IMR-90 (cell line): ENCODE measurements at places on chromosomes 2 and 18. TPM values are rescaled to one million over a fixed set of nuclear protein-coding genes. Genes with fewer than 3 reads are reported as not detected.

The SCYGR7 gene
- polyA plus RNA-seq: not detected in 2 replicates

The CUL3 gene
- 26.8 and 33.7 TPM in 2 replicates for polyA plus RNA-seq

The C2orf49 gene
- 8.5 and 8.6 TPM in 2 replicates for polyA plus RNA-seq

The CCDC74B gene
- polyA plus RNA-seq: 8.4 and 9.6 TPM in 2 replicates

The CSRNP3 gene
- polyA plus RNA-seq: 0.21 and 0.32 TPM in 2 replicates

The RSAD2 gene
- polyA plus RNA-seq: not detected in 2 replicates

The DLGAP1 gene
- 0.04 and 0.09 TPM in 2 replicates for polyA plus RNA-seq

The CCDC178 gene
- not detected in 2 replicates for polyA plus RNA-seq

- H3K27me3 ChIP-seq: no peaks in the 10 kb centered on the region
- H3K4me3 ChIP-seq: no peak overlapping the region
- H3K4me1 ChIP-seq: no peaks in the 10 kb centered on the region
- no peak overlapping the region for H3K27ac ChIP-seq
- DNase-seq: peak; percentile 18
Measured at GRCh38 chr18:43671431-43671830, 394.1 kb upstream of the SYT4 start.

DNA sequence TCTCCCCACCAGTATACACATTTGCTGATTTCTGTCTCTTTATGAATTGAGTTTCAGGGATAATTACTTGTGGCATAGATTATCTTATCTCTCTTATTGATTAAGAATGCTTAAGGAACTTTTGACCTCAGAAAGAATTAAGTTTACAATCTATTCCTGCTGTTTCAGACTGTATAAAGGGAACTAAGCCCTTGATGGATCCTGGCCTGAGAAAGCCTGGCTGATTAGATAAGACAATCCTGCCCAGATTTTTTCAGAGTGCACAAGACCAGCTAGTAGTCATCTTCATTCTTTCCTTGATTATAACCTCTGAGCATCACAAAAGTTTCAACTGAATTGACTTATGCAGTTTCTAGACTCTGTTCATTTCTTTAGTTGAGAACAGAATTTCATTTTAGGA lies 22.7 kb upstream of the TFPI start:
- H3K36me3 ChIP-seq: no peaks in the 10 kb centered on the region
- peak overlapping the region; percentile 49; the same call in 1 of the 2 replicates for H3K27ac ChIP-seq
- H3K27me3 ChIP-seq: no peaks in the 10 kb centered on the region

DNA sequence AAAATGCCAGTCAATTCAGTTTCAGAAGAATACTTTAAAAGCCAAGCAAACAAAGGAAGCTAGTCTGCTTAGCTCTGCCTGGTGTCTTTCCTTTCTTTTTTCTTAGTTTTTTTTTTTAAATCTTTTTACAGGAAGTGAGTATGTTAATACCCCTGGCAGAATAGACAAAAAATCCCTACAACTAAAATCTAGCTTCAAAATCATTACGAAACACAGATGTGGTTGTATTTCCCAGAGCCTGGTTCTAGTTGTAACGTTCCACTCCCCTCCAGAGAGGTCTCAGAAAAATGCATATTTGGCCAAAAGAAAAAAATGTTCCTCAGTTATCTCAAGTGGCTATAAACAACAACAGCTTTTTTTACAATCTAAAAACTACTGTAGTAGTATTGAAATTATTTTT lies 202.1 kb upstream of the RND3 start:
- no peak for DNase-seq
- no peak overlapping the region for H3K4me3 ChIP-seq
- H3K27me3 ChIP-seq: no peaks in the 10 kb centered on the region
- H3K4me1 ChIP-seq: peaks cover 4% of the 10 kb centered on the region; the same call in 1 of the 2 replicates
- H3K36me3 ChIP-seq: no peaks in the 10 kb centered on the region

DNA sequence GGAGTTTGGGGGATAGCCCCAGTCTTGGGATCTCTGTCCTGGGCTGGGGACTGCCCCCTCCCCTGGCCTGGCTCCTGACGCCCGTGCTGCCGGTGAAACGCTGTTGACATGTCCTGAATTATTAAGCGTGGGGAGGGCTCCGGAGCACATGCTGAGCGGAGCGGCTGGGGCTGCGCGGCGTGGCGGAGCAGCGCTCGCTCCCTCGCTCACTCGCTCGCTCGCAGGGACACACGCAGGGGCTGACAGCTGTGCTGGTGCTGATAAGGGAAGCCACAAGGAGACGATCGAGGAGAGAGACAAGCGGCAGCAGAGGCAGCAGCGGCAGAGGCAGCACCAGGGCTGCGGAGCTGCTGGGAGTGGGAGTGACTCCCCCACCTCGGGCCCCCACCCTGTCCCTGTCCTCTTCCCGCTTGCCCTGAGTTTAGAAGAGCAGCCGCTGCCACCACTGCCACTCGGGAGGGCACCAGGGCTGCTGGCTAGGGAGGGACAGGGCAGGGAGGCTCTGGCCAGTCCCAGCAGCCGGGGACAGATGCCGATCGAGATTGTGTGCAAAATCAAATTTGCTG lies at the start of gene ASIC4:
Gene ASIC4 (plus strand): TSS at position 287 of the 566 bp plus-strand sequence. CDS start 243 bp downstream, at position 530.
- peaks cover 8% of the 10 kb centered on the region; the same call in 1 of the 2 replicates for H3K4me1 ChIP-seq
- peaks cover 78% of the 10 kb centered on the region for H3K27me3 ChIP-seq
- no peaks in the 10 kb centered on the region for H3K36me3 ChIP-seq

GRCh38 chr2:39949131-39949530 lies 170.1 kb upstream of the THUMPD2 start:
- no peak overlapping the region for H3K27ac ChIP-seq
- no peaks in the 10 kb centered on the region for H3K36me3 ChIP-seq
- no peaks in the 10 kb centered on the region for H3K27me3 ChIP-seq

DNA sequence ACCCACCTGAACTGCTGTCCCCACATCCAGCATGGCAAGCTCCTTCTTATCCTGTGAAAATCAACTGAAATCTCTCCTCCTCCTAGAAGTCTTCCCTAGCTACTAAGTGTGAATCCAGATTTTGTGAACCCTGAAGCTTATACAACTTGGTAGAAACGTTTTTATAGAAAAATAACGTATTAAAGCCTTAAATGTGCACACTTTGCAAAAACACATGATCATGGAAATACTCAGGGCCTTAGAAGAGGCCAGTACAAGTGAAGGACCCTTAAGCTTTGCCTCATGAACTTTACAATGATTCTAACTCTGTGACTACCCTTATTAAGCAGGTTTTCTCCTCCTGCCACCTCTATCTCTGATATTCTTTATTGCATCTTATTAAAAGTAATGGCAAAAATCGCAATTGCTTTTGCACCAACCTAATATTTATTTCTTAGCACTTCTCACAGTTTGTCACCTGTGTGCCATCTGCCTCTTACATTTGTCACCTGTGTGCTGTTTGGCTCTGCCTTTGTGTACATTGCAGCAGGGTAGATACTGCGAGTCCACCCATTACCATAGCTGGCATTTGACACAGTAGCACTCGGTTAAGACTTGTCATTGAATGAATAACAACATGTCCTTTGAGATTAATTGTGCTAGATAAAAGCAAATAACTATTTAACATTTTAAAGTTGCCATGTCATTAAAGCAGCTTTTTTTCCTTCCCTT lies 42.2 kb downstream of the FRZB start:
- H3K27me3 ChIP-seq: no peaks in the 10 kb centered on the region
- no peaks in the 10 kb centered on the region for H3K4me1 ChIP-seq
- DNase-seq: no peak
- no peak overlapping the region for H3K4me3 ChIP-seq
- no peaks in the 10 kb centered on the region for H3K36me3 ChIP-seq

DNA sequence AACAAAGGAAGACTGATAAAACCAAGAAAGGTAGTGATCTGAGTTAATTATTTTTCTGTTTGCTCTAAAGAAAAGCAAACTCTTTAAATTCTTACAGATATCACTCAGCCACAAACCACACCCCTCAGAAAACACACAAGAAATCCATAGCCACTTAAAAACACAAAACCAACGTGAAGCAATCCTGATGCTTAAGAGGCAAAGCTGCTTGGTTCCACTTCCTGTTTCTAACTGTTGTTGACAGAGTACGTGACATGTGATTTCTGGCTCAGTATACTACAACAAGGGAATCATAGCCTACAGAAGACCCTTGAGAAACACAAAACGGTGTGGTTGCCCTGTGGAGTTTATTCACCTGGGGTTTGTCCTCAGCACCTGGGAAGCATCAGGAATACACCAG lies 240.9 kb upstream of the APCDD1 start:
- H3K4me3 ChIP-seq: no peak overlapping the region
- H3K27ac ChIP-seq: no peak overlapping the region
- peak; percentile 33 for DNase-seq

DNA sequence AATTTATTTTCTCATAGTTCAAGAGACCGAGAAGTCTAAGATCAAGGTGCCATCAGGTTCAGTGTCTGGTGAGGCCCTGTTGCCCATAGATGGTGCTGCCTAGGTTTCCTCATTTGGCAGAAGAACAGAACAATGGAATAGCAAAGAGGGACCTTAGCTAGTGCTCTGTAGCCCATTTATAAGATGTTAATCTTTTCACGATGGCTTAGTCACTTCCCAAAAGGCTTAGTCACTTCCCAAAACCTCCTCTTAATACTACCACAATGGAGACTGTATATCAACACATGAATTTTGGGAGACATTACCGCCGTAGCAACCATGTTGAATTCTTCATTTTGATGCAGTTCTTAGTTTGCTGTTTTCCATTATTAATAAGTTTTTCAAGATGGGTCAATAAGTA lies 246.3 kb upstream of the NRP2 start:
- no peaks in the 10 kb centered on the region for H3K27me3 ChIP-seq
- H3K4me3 ChIP-seq: no peak overlapping the region
- no peaks in the 10 kb centered on the region for H3K36me3 ChIP-seq
- no peaks in the 10 kb centered on the region; the same call in 1 of the 2 replicates for H3K4me1 ChIP-seq
- DNase-seq: peak; percentile 35
- H3K27ac ChIP-seq: no peak overlapping the region

- no peak overlapping the region for H3K4me3 ChIP-seq
- no peak overlapping the region for H3K27ac ChIP-seq
- peaks cover 10% of the 10 kb centered on the region for H3K4me1 ChIP-seq
- no peaks in the 10 kb centered on the region for H3K27me3 ChIP-seq
Measured at GRCh38 chr2:127632592-127633489, 13.1 kb upstream of the GPR17 start.

GRCh38 chr18:13147130-13147529 lies 71.4 kb upstream of the LDLRAD4 start:
- no peaks in the 10 kb centered on the region for H3K36me3 ChIP-seq
- DNase-seq: no peak
- H3K4me3 ChIP-seq: no peak overlapping the region
- no peaks in the 10 kb centered on the region for H3K4me1 ChIP-seq

DNA sequence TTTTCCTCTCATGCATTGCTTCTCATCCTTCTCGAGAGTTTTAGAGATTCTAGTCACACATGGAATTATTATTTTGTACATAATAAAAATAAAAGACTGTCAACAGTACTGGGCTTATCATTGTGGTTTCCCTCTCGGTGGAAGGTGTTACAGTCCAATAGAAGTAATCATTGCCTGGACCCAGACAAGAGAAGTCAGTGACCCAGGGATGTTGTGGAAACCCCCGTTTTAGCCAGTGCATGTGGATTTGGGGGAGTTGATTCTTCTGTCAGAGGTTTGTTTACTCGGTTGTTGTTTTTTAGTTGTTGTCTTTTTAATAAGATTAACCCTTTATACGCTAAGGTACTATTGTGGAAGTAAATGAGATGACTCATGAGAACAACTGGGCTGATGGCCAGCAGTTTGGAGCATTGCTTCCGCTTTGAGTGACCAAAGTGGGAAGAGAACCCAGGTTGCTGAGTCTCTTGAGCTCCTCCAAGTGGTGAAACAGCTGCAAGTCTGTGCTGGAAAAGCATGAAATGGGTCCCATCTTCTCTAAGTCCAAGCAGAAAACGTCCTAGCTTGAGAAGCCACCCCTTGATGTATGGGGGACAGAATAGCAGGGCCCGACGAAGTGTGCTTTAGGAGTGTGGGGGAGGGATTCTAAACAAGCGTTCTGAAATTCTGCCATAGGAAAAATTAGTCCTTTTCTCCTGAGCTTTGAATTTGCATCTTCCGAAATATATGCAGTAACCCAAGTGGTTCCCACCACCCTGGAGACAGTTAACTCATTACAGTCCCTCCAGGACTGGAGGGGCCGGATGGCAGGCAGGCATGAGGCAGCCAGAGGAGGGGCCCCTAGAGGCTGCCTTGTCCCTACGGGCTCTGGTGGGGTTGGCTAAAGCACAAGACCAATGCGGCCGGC lies 61.8 kb upstream of the GPR45 start:
- no peaks in the 10 kb centered on the region for H3K36me3 ChIP-seq
- H3K4me1 ChIP-seq: no peaks in the 10 kb centered on the region
- H3K4me3 ChIP-seq: no peak overlapping the region

GRCh38 chr2:40244675-40245074 lies 207.2 kb downstream of the SLC8A1 start:
- peaks cover 31% of the 10 kb centered on the region for H3K4me1 ChIP-seq
- peak; percentile 75 for DNase-seq
- H3K36me3 ChIP-seq: no peaks in the 10 kb centered on the region
- H3K27me3 ChIP-seq: no peaks in the 10 kb centered on the region
- H3K4me3 ChIP-seq: no peak overlapping the region

DNA sequence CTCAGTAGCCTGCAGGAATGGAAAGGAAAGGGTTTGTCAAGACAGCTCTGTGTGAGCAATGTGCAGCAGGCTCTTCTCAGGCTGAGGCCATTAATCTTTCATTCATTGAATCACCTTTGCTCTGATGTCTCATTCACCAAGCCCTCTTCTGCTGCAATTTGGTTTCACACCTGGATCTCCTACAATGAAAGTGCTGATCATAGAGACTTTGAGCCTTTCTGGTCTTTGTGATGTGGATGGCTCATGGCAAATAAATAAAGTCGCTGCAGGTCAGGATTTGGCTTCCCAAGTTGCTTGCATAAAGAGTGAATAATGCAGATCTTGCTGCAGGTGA lies 95.8 kb upstream of the SPRED2 start:
- peaks cover 34% of the 10 kb centered on the region for H3K27me3 ChIP-seq
- no peak for DNase-seq
- H3K36me3 ChIP-seq: no peaks in the 10 kb centered on the region
- H3K27ac ChIP-seq: no peak overlapping the region
- no peaks in the 10 kb centered on the region for H3K4me1 ChIP-seq

- no peak for DNase-seq
- H3K27ac ChIP-seq: no peak overlapping the region
- peaks cover 5% of the 10 kb centered on the region for H3K27me3 ChIP-seq
- no peaks in the 10 kb centered on the region for H3K4me1 ChIP-seq
- no peaks in the 10 kb centered on the region for H3K36me3 ChIP-seq
- no peak overlapping the region for H3K4me3 ChIP-seq
Measured at GRCh38 chr2:131557558-131558321, 30.1 kb downstream of the CCDC74A start.

DNA sequence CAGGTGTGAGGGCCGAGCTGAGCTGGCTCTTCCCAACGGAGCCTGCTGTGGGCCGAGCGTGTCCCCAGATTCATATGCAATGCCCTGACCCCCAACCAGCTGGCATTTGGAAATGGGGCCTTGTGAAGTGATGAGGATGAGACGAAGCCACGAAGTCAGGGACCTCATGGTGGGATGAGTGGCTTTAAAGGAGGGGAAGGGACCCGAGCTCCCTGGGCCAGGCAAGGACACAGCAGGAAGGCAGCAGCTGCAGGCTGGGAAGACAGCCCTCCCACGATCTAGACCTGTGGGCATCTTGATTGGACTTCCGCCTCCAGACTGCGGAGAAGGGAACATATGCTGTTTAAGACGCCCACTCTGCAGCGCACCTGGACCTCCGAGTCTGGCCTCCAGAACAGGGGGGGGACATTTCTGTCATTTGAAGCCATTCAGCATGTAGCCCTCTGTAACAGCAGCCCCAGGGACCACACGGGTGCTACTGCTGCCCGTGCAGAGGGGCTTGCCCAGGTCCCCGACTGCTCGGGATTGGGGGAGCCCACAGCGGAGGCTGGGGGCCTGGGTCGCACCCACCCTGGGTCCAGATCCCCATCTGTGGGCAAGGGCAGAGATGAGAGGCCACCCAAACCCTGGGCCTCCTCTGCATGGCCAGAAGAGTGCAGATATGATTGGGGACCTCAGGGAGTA lies 27.2 kb downstream of the KIF1A start:
- H3K4me3 ChIP-seq: no peak overlapping the region
- peaks cover 41% of the 10 kb centered on the region for H3K27me3 ChIP-seq

GRCh38 chr2:135349941-135350340 lies 181.1 kb downstream of the ZRANB3 start:
- H3K27ac ChIP-seq: no peak overlapping the region
- H3K36me3 ChIP-seq: no peaks in the 10 kb centered on the region
- no peak overlapping the region for H3K4me3 ChIP-seq
- DNase-seq: no peak
- H3K4me1 ChIP-seq: no peaks in the 10 kb centered on the region
